ENCODE measurements at places on chromosomes 7 and 10.

GRCh38 chr10:22850541-22850940 is 77.3 kb upstream of the ARMC3 start:
- DNase-seq = no peak

- DNase-seq = no peak
These were observed 44.0 kb downstream of the LAMB1 start for GRCh38 chr7:107958764-107959526.

- no peak for DNase-seq
These were observed 168.2 kb downstream of the NRF1 start for GRCh38 chr7:129779602-129780256.

DNA sequence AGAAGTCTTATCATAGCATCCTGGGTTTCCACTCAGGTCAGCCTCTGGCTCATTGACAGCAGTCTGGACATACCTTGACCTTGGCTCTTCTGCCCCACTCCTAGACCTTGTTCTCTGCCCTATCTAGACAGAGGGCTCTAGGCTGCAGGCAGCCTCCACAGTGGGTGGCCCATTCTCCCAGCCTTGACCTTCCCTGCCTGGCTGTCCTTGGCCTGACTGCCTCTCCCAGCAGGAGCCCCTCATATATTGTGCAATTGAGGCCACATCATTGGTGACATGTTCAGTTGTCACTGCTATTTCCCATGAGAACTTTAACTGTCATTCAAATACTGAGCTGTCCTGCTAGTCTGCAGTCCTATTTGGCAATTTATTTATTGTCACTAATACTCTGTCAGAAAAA is 503.4 kb downstream of the PLXNA4 start:
- no peak for DNase-seq

- DNase-seq = no peak
These were observed 73.4 kb downstream of the SRPK2 start for GRCh38 chr7:105315357-105315756.

- no peak for DNase-seq
These were observed 113.1 kb upstream of the RNF32 start for GRCh38 chr7:156527458-156527890.

DNA sequence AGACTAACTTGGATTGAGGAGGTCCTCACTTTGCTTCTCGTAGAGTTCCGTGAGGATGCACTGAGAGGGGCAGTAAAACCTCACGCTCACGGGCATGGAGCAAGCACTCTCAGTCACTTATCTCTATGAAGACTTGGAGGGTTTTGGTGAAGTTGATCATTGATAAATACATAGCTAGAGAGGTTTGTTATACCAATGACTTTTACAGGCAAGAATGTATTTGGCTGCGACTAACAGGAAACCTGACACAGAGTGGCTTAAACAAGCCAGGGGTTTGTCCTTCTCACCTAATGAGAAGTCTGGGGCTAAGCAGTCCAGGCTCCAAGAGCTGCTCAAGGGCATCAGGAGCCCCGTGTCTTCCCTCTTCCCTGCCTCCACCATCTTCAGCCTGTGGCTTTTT is 6.1 kb downstream of the BICC1 start:
- no peak for DNase-seq

DNA sequence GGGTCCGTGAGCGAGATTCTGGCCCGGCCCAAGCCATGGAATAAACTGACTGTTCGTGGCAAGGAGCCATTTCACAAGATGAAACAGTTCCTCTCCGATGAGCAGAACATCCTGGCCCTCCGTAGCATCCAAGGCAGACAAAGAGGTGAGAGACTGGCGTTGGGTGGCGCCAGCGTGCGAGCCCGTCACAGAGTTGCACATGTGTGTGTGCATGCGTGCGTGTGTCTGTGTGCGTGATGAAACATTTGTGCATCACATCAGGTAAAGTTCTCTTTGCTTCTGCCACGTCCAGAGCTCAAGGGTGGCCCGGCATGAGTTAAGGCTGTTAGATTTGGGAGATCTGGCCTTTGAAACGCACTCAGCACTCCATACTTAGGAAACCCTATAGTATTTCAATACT is 89.5 kb upstream of the SH2B2 start:
- DNase-seq = no peak

GRCh38 chr7:139930286-139930965 is 101.4 kb downstream of the TBXAS1 start:
- no peak for DNase-seq

DNA sequence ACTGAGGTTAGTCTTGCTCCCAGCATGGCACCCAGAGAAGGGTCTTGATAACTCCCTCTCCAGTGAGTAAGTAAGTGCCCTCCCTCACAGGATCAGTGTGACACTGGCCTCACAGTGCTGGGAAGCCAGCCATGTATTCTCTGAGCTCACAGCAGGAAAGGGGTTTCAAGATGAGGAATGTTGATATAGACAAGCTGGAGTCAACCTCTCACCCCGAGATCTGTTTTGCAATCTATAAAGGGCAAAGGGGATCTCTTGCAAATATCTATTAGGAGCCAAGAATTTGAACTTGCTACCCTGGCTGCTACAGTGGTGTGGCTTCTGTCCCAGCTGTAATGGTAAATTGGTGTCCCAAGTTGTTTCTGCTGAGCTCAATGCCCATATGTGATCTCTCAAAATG is 70.2 kb upstream of the ADAM12 start:
- DNase-seq = no peak

- DNase-seq = no peak
These were observed 6.7 kb downstream of the TES start for GRCh38 chr7:116216956-116217571.

- no peak for DNase-seq
These were observed 66.1 kb upstream of the STK17A start for GRCh38 chr7:43516581-43517342.

- DNase-seq = no peak
These were observed 248.5 kb downstream of the BUB3 start for GRCh38 chr10:123402656-123403055.

- DNase-seq = no peak
These were observed 5.5 kb downstream of the FOXL3 start for GRCh38 chr7:295155-296154.

- DNase-seq = no peak
These were observed 78.9 kb downstream of the ANK3 start for GRCh38 chr10:60310740-60311139.

DNA sequence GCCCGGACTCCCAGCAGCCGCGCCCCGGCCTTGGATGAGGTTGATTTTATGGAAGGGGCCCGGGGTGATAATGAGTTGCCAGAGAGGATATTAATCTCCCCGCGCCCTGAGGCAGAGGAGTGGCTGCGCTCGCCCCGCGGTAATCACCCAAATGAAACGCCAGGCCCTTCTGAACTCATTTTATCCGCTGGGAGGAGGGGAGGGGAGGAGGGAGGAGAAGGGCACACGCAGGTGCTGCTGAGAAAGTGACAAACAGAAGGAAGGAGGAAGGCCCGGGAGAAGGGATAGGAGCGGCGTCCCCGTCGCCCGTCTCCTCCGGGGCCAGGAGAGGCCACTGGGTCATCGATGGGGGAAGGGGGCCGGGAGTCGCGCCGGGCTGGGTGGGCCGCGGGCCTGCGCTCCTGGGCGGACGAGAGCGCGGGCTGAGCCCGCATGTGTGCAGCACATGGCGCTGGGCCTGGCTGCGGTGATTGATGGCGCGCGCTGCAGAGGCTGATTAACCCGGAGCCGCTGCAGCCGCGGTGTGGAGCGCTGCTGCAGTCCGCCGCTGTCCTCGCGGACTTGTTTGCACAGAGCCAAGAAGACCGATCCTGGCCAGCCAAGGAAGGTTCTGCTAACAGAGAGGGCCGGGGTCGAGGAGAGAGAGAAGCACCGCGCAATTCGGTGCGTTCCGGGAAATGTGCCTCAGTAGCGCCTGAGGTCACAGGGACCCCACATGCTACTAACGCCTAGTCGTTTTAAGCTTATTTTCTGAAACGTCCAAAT is 6.5 kb downstream of the MNX1 start:
- no peak for DNase-seq

GRCh38 chr10:62501547-62501946 is 127.4 kb downstream of the ZNF365 start:
- no peak for DNase-seq

DNA sequence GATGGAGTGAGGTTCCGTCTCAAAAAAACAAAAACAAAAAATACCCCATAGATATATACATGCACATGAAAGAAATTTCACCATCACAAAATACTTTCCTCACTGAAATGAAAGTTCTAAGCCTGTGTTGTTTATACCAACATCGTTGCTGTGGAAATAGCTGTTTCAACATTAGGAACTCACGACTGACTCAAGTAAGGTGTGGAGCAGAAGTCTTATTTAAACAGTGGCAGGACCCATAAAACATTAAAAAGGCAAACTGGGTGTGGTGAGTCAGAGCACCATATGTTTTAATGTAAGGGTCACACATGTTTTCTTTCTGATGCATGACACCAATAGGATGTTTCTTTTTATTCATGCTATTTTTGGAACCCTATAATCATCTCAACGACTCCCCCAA is 48.3 kb downstream of the BAIAP2L1 start:
- DNase-seq = no peak

- DNase-seq = no peak
These were observed 168.2 kb downstream of the SH3PXD2A start for GRCh38 chr10:103687172-103687571.

DNA sequence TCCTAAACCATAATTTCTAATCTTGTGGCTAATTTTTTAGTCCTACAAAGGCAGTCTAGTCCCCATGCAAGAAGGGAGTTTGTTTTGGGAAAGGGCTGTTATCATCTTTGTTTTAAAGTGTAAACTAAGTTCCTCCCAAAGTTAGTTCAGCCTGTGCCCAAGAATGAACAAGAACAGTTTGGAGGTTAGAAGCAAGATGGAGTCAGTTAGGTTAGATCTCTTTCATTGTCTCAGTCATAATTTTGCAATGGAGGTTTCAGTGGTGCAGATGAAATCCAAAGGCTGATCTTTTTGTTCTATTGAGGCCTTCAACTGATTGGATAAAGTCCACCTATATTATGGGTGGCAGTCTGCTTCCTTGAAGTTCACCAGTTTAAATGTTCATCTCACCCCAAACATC is 68.1 kb downstream of the LRGUK start:
- no peak for DNase-seq

DNA sequence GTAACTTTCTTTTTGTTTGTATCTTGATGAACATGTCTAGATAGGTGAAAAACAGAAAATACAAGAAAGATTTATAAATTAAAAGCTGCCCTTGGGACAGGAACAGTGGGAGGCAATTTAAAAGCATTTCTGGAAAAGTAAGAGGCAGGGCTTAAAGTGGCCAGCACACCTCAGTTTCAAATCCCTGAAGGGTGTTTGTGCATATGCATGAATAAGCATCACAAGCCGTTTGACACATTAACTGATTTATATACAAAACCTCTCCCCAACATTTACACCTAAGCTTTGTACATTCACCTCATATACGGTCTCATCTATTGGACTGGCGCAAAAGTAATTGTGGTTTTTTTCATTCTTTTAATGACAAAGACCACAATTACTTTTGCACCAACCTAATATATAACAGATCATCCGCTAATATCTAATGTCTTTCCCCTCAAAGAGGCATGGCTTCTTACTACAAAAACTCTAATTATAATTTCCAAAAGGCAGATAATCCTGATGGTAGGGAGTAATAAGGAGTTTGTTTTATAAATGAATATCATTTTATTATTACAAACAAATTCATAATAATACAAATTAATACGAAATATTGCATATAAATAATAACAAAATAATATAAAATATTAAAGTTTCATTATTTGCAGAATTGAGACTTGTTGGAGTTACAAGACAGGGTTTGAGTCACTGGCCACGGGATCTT is 48.3 kb downstream of the LRGUK start:
- no peak for DNase-seq

GRCh38 chr10:71714031-71714410 is 5.6 kb downstream of the C10orf105 start:
- no peak for DNase-seq

- DNase-seq = no peak
These were observed 420 bp upstream of the KLHL7 start for GRCh38 chr7:23105086-23105643.

- no peak for DNase-seq
These were observed 46.6 kb downstream of the MINPP1 start for GRCh38 chr10:87551326-87551725.

DNA sequence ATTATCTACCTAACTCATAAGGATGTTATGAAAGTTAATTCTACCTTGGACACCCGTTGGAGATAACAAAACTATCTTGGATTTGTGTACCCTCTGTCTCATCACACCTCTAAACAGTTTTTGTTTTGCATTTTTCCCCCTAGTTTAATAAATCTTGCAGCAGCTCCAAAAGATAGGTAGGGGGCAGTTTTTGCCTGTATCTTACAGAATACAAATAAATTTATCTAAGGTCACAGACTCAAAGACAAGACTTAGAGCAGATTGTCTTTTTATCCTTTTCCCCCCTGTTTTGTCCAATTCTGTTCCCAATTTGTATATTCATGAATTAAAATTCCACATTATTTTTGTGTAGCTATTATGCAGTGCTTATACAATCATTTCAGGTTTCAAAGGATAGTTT is 5.0 kb upstream of the SORCS1 start:
- no peak for DNase-seq

GRCh38 chr7:50782375-50783208 is at the start of gene GRB10:
TSS of gene GRB10 (minus strand) at chr7:50782896. CDS start at chr7:50732322, 50,574 bp downstream.
- no peak for DNase-seq

DNA sequence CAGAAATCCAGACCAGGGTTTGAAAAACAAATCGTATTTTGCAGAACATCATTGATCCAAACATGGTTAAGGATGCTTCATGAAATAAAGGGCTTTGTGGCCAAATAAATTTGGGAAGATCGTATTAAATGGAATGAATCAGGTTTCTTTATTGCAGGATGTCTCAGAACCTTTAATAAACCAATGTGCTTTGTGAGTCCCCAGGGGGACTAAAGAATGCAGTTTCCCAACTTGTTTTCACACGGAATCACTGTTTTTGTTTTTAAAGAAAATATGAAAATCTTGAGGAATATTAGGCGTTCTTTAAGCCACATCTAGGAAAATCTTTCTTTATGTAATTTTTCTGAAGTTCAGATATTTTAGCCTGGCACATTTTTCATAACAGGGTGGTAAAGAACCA is 16.8 kb upstream of the CCDC172 start:
- DNase-seq = no peak

DNA sequence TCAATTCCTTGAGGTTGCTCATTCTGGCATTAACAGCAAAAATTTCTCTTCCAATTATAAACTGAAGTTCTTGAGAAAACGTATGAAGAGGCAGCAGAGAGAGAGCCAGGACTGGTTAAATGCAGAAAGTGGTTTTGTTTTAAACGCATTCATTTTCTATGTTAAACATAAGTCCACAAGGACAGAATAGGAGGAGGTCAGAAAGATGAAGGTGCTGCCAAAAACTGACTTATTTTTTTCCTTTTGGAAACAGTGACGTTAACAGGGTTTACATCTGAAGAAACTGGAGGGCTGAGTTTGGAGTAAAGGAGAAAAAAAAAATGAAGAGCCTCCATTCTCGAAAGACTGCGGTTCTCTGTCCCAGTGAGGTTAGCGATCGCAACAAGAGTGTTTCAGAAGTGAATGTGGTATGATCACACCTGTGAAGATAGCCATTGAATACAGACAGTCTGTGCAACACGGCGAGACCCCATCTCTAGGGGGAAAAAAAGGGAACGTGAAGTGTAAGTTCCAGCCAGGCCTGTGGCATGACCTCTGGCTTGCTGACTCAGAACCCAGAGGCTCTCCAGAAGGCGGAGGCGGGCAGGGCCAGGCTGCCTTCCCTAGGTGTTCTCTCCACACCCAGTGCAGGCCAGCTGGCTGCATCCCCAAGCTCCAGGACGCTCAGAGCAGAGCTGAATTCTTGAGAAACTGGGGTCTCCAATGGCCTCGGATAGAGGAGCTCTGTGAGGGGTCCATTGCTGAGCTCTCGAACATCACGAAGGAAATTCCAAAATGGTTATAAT is 84.0 kb downstream of the CHST15 start:
- no peak for DNase-seq

GRCh38 chr10:23474626-23475025 is 35.8 kb downstream of the OTUD1 start:
- no peak for DNase-seq

- DNase-seq = no peak
These were observed 20.4 kb downstream of the CCNY start for GRCh38 chr10:35356725-35357092.

Measured in COLO829 (cell line).